ENCODE measurements at places on chromosomes 1 and 21.

GRCh38 chr1:44119525-44119924 lies 904 bp downstream of the KLF17 start:
- no peak for DNase-seq

- DNase-seq: no peak
These were observed 9.3 kb upstream of the ST6GALNAC5 start for GRCh38 chr1:76857973-76858372.

DNA sequence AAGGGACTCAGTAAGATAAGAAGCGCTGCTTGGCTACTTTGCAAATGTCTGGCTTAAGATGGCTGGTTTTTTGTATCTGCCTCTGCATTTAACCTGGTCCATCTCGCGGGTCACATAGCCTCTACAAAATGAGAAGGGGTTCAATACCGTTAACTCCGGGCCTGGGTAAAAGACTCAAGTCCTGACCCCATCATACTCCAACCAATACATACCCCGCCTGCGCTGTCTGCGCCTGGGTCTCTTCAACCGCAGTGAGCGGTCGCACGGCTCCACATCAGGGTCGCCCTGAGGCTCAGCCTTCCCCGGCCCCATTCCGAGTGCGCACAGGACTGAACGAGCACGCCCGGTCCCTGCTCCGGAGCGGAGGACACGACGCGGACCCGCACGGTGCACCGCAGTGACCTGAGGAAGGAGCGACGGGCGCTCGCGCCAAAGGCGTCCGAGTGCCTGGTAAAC lies 558 bp upstream of the PGD start:
- DNase-seq: no peak

DNA sequence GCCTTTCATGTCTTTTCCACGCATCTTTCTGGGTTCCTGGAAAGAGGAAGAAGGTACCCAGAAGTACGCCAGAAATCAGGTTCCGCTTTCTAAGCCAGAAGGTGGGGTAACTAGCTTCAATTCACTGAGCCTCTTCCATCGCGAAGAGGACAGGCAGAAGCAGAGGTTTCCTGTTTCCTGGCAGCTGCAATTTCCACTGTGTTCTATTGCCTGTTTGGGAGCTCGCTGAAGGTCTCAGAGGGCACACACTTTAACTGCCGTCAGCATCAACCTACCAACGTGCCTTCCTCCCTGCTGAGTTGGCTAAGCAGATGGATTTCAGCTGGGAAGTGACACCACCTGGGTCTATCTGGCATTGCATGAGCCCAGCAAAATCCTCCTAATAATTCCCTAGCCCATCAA lies 10.0 kb downstream of the NCF2 start:
- peak; percentile 28 for DNase-seq

GRCh38 chr1:25442178-25442577 lies 11.5 kb downstream of the MACO1 start:
- DNase-seq: no peak

DNA sequence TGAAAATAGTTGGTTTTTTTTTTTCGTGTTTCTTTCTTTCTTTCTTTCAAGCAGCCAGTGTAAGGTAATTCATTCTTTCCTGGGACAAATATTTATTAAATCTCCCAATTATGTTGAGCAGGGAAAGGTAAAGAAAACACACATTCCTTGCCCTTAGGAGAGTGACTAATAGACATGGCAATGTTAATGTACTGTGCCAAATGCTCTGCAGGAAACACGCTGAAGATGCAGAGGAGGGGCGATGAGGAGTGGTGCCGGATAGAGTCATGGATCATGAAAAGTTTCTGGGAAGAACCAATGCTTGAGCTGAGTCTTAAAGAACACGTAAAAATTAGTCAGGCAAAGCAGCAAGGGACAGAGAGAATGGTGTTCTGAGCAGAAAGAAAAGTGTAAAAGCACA lies 199.2 kb downstream of the DNM3 start:
- no peak for DNase-seq

GRCh38 chr1:184647471-184647870 lies 107.2 kb downstream of the EDEM3 start:
- DNase-seq: no peak

Data from NCI-H2081 treated with DMSO at 0.1 percent for 48 hours (cell line).